ENCODE measurements at places on chromosomes 12 and 14.

DNA sequence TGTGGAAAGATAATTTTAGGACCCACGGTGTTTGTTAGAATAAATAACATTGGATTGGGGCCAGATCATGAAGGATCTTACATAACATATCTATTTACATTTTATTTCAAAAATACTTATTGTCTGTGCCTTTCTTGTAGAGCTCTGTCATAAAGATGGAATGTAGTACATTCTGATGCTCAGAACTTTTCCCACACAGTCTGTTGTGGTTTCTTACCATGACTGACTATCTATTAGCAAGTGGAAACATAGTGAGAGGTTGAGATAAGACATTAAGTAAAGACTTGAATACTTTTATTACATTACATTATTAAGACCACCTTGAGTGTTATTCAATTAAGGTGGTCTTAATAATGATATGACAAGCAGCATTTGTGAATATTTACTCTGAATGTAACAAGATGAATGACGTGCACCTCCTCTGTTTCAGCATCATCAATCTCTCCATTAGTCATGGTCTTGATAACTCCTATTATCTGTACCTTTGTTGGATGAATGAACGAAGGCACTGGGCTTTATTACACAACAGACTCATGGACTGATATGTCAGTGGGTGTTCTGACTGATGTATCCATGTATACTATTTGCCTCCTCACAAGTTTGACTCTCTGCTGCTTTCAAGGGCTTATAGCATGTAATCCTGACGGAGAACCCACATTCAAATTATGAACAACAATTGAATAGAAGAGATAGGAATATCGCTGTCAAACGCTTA lies 883.0 kb upstream of the FLRT2 start:
- DNase-seq = no peak

- DNase-seq = no peak
These were observed 2.3 kb downstream of the DLK1 start for GRCh38 chr14:100728962-100729361.

DNA sequence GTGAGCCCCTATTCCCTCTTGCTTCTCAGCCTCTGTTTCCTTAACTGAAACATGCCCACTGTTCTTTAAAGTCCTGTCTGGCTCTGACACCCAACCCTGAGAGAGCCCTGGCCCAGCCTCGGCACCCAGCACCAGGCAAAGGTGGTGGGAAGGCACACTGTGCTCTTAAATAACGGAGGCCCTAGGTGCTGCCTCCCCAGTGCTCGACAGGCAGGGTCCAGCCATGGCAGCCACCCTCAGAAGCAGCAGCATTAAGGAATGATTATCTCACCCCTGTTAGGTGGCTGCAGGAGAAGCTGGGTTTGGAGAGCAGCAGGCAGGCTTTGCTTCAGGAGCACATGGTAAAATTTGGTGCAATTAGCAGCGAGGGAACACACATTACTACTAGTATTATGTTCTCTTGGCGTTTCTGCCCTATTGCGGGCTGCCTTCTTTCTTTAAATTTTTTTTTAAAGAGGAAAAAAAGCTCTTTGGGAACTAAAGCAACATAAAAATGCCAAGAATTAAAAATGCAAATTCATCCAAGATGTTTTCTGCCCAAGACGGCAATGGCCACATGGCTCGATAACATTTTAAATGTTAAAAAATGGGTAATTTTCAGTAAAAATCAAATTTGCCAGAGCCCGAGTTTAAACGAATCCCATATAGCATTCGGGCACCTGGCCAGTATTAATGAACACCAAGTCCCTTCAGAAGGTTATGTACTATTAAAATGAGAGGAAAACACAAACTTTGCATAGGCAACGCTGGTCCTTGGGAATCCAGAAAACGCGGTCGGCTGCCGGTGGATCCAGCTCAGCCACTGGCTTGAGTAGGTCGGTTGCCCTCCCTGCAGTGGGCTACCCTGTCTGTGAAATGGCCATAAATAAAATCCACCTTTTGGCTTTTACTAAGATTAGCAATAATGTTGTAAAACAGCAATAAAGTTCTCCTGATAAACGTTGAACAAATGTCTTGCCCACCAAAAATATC lies 152.2 kb downstream of the BCL11B start:
- no peak for DNase-seq

DNA sequence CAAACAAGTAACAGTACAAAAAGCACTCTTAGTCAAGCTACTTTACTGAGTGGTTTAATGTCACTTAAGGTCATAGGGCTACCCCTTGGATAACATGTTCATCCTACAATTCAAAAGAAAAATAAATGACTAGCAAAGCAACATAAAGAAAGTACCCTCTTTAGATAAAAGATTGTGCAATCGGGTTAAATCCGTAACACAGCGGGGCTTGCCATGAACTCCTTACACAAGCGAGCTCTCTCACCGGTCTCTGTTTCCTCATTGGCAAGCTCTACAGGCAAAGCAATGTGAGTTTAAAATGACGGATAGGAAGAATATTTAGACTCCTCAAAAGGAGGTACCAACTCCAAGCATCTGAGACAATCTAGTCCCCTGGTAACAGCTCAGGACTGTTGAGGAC lies 140.6 kb downstream of the EGLN3 start:
- DNase-seq = no peak

GRCh38 chr12:3820122-3820521 lies 53.1 kb downstream of the PARP11 start:
- DNase-seq = no peak

DNA sequence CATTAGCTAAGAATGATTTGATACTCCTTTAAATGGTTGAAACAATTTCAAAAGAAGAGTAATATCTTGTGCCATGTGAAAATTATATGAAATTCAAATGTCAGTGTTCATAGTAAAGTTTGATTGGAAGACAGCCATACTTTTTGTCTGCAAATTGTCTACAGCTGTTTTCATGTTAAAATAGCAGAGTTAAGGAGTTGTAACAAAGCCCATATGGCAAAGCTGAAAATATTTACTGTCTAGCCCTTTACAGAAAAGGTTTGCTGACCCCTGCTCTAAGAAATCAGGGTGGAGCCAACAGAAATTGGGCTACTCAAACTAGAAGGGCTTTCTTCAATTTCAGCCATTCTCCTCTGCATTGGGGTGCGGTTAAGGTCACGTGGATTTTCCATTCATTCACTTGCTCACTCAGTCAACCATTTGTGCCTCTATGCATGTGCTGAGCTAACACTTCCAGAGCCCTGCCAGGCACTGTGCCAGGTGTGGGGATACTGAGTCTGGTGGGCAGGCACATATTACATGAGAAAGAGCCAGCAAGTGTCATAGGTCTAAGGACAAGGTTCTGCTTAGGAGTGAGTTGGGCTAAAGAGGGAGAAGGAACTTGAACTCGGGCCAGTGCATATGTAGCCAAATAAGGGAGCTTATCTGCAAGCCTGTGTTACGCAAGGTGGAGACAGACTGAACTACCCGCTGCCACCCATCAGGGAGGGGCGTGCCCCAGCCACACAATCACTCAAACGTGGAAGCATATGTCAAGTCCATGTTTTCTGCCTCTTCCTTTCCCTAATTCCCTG lies 139.8 kb upstream of the NOS1 start:
- DNase-seq = no peak

GRCh38 chr12:63844391-63845341 lies at the start of gene SRGAP1:
TSS of gene SRGAP1 (plus strand) at chr12:63844700. CDS start at chr12:63844817, 117 bp downstream.
- no peak for DNase-seq

Measured in cortex of kidney (tissue), 1 donor.